ENCODE measurements at places on chromosomes 4 and X.

GRCh38 chrX:39752815-39753214 is 344.9 kb downstream of the BCOR start:
- DNase-seq, result peak; percentile 59

DNA sequence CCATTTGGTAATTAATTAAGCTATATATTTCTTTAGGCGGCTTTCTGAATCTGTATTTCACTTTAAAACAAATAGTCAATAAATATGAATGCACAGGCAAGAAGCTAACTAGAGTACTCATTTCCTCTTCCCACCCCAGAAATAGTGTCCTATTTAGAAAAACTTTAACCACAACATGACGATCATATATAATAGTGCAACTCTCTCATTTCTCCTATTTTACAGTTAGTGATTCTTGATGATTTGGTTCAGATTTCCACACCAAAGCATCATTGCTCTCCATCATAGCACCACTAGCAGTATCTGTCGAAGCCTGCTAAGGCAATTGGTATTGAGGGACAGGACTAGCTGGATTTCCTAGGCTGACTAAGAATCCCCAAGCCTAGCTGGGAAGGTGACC is 184.0 kb upstream of the GALNTL6 start:
- no peak for DNase-seq

DNA sequence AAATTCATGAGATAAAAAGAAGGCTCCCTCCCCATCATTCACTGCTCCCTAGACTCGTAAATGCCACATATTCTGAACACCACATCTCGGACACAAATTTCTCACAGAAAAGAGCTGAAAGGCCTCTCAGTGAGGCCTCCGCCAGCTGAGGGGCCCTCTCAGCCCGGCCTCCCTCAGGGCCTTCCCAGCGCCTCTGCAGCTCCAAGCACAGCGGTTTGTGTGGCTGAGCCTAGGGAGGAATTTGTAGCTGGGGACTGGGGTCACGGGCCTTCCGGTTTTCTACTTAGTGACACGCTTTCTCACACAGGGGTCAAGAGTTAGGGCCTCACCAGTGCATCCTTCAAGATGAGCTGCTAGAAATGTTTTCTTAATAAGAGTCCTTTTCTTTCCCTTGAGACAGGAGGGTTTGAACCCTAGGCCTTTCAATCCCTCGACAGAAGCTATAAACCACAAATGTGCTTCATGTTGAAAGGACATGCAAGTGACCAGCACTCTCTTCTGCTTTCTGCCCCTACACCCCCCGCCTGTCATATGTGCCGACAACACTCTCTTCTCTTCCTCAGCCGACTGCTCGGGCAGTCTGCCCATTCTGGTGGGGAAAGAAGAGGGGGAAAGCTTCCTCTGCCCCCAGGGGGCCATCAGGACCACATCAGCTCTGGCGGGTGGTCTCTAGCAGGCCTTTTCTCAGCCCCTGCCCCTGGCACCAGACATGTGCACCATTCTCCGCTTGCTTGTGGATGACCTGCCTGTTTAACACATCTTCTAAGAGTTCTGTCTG is 104.9 kb downstream of the CHIC2 start:
- DNase-seq, result no peak

- DNase-seq, result peak; percentile 85
Measured at GRCh38 chr4:158768555-158769174, at the start of gene FNIP2. Gene FNIP2, plus strand, starts transcription at chr4:158769026. Its CDS starts 187 bp downstream, at chr4:158769213.

- no peak for DNase-seq
Measured at GRCh38 chrX:41512394-41512793, 65.3 kb downstream of the NYX start.

DNA sequence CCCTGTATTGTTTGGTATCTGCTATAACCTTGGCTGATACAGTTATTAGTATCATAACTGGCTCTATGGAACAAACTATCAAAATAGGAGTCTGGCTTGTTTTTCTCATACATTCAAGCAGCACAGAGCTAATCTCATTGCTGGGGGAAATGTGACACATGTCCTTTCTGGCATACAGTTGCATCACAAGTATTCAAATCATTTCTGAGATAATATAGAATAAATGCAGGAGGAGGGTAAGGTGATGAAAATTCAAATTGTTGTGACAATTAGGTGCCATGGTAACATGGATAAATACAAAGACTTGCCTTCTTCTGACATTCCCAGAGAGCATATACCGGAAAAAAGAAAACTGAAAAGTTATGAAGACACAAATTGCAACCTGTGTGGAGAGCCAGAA is 2706.8 kb downstream of the ARAP2 start:
- no peak for DNase-seq

DNA sequence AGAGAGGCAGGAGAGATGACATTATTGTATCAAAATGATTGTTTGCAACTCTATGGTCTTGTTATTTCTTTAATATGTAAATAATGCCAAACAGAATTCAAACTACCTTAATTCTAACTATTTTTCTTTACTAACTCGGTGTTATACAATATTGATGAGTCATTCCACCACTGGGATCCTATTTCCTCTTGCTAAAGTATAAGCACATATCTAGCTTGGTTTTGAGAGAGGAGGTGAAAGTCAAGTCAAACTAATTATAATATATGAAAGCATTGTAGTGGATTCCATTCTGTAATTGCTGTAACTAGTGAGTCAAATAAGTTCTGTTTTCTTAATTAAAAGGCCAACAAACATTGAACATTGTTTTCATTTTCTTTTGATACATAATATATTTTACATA is 837.6 kb downstream of the PDHA2 start:
- DNase-seq, result no peak

DNA sequence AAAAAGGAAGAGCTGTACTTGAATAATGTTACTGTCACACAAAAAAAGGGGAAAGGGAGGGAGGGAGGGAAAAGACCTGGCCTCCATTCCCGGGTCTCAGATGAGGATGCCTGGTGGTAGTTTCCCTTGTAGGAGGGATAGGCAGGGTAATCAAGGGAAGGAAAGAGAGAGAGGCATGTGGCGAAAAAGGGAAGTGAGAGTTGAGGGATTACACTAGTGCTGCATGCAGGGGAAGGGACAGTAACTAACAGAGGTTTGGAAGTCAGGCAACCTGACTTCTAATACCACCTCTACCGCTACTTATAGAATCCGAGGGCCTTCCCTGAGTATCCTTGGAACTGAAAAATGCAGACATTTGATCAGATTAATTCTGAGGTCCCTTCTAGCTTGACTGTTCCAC is 821.7 kb upstream of the FTHL17 start:
- DNase-seq, result no peak

Measured in EH (cell line).